ENCODE measurements at places on chromosomes 1 and 21.
A peak's percentile ranks its signal among the peaks of the same experiment; 100 is the strongest.

GRCh38 chr1:225481738-225482137 lies 53.9 kb upstream of the LBR start:
- no peak for DNase-seq

- no peak for DNase-seq
Observed at GRCh38 chr1:18320051-18320450, 160.7 kb upstream of the KLHDC7A start.

- DNase-seq = no peak
Observed at GRCh38 chr1:246447501-246447900, 59.6 kb downstream of the SMYD3 start.

DNA sequence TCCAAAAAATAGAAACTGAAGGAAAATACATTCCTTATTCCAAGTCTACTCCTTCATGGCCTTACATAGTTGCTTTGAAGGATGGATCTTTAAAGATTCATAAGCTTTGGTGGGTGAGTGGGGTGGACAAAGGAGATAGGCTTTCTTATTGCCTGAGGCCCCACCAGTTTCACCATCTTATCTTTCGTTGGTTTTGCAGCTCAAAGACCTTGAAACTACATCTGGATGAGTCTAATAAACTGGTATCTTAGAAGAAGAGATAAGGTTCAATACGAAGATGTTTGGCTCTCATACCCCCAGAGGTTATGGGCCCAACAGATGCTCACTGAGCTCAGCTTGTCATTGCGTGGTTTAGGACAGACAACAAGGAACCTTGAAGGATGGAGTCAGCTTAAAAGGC lies 201.5 kb downstream of the HS2ST1 start:
- no peak for DNase-seq

DNA sequence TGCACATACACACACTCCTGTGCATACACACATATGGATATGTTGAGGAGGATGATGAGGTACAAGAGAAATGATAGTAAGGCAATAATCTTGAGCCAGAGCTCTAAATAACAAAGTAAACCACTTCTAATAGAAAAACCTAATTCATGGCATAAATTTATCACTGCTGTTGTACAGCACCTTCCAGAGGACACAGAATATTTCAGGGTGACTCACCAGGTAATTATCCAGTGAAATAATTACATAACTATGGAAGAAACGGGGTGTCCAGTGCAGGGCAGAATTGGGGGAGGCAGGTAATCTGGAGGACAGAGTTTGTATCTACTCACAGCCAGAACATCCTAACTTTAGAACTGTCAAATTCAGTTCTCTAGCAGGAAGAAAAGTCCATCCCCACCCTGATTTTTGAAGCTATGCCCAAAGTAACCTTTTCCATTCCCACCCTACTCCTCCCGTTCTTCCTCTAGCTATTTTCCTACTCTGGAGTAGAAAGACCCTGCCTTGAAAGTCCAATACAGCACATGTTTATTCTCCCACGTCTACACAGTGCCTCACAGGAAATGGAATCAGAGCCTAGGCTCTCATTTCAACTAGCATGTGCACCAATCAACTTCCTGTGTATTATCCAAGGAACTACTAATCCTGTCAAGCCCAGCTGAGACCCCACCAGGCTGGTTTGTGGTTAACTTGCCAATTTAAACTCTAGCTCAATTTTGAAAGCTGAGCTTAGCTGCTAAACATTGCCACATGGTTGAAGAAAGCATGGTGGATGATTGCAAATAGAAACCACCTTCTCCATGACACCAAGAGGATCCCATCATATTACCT lies 96.6 kb downstream of the PTPN14 start:
- no peak for DNase-seq

DNA sequence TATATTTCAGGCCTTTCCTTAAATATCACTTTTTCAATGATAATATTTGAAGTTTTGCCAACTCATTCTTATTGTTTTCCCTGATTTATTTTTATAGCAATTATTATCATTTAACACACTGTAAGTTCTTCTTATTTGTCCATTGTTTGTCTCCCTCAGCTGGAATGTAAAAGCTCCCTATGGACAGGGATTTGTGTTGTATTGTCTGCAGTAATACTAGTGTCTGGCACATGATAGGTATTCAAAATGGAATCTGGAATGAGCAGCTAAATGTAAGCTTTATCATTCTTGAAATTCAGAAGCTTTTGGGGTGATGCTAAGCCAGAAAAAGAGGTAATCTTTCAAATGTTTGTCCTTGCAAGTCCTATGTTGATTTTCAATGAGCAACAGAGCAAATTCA lies 112.1 kb downstream of the NEGR1 start:
- no peak for DNase-seq

DNA sequence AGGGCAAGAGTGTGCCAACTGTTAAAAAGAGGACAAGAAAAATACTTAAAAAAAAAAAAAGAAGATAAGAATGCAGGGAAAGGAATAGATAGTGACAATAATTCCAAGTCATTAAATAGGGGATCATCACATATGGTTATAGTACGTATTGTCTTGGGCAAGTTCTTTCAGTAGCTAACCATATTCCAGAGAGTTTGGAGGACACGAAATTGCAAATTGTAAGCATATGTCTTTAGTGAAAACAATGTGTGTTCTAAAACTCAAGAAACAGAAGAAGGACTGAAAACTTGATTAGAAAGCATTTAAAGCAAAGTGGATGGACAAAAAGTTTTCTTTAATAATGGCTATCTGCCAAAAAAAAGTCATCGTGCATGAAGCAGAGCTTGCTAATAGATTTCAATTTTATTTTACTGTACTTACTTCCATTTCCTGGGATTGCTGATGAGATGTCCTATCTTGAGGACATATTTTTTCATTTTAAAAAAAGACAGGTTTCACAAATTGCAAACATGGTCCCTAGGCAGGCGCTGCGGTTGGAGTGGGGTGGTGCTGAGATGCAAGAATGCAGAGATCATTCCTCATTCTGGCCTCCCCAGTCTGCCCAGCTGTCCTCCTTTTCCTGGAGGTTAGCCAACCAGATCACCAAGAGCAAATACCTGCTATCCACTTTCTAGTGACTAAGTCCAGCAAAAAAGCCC lies 11.9 kb downstream of the TSPAN2 start:
- no peak for DNase-seq

GRCh38 chr21:31873696-31874599 lies 1.1 kb downstream of the HUNK start:
- peak; percentile 90 for DNase-seq

- no peak for DNase-seq
Observed at GRCh38 chr21:28899744-28900143, 92.9 kb downstream of the LTN1 start.

DNA sequence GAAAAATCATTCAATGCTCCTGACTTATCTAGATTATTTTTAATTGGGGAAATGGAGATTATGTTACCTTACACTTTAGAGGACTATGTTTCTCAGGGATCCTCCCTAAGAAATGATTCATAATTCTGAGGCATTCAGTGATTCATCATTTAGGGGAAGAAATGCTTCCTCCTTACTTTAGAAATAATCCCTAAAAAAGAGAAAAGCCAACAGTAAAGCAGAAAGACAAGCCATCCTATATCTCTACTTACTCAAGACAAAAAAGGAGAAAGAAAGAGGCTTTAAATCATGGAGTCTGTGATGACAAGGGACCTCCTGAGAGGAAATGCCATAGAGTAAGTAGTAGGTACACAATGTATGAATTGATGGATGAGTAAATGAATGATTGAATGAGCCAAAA lies 137.0 kb downstream of the BRINP2 start:
- no peak for DNase-seq

DNA sequence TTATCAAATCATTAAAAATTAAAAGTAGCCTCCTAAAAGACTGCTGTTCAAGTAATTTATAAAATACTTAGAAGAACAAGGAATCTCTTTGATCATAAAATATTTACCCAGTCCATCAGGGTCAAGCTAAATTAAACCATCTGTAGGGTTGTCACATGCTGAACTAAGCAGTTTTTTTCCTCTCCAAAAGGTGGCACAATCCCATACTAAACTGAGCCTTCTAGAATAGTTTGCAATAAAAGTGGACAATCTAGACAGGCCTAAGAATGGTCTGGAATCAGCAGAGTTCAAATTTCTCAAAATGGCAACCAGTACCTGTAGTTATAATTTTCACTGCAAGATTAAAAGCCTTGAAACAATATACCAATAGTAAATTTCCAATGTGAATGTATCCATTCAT lies 194.8 kb downstream of the EIF4G3 start:
- no peak for DNase-seq

GRCh38 chr1:202255343-202255742 lies 61.7 kb downstream of the LGR6 start:
- DNase-seq = peak; percentile 33

DNA sequence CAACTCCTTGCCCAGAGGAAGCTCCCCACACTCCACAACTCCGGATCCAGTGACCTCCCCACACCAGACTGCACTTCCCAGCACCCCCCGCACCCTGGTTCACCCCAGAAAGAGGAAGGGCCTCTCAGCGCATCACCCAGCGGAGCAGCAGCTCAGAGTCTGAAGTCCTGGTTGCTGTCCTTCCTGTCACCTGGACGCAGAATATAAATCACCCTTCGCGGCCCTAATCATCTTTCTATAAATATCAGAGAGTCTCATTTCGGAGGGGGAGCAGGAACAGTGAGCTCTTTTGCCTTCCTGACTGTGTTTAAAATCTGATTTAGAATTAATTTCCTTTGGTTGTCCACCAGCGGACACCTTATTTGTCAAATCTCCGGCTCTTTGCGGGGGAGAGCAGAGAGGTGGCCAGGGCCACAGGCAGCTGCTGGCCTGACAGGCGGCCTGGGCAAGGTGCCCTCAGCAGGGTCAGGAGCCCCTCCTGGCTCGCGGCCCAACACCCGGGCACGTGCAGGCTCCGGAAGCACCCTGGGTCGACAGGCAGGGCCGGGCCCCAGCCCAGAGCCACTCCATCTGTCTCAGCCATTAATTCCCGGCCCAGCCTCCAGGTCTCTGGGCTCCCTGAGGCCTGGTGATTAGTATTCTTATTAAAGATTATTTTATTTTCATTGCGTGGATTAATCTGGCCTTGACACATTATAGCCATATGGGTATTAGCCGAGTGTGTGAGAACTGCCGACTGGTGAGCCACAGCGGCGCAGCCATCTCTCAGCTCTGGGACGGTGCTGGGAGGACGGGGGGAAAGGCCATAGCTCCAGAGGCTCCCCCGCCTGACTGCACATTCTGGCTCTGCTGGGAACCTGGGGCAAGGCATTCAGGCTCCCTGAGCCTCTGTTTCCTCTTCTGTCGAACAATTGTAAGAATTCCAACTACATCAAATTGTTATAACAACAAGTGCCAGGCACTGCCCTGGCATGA lies 19.7 kb downstream of the EPHA8 start:
- DNase-seq = no peak

GRCh38 chr21:31360717-31361116 lies 16.7 kb upstream of the TIAM1 start:
- DNase-seq = no peak

- peak; percentile 84 for DNase-seq
Observed at GRCh38 chr1:155218854-155219591, 10.5 kb downstream of the MTX1 start.

DNA sequence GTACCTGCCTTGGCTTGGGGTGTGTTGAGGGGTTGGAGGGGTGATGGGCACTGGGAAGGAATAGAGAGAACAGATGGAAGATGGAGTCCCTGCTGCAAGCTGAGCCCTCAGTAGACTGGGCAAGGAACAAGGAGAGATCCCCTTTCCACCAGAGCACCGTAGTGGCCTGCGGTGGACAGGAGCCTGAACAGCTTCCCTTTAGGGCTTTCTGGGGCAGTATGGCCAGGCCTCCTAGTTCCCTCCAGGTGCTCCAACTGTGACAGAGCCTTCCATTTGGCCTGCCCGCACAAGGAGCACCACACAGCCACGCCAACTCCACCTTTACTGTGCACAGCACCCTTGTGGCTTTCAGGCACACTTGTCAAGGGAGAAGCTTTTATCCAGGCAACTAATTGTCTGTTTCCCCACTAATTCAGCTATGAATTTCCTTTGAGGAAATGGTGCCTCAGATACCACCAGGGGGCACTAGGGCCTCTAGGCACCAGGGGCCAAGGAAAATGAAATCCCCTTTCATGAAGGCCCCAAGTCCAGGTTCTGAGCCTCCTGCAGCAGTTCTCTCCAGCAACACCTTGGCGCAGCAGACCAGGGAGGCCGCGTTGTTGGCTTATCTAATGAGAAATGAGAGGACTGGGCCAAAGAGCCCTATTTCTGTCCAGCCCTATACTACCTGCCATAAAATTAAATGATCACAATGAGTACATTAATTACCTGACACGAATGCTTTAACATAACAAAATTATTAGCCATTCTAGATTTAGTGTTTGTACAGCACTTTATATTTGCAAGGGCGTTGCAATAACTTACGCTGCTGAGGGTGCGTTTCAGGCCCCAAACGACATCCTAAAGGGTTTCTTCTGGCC lies 23.1 kb upstream of the ERI3 start:
- peak; percentile 87 for DNase-seq

DNA sequence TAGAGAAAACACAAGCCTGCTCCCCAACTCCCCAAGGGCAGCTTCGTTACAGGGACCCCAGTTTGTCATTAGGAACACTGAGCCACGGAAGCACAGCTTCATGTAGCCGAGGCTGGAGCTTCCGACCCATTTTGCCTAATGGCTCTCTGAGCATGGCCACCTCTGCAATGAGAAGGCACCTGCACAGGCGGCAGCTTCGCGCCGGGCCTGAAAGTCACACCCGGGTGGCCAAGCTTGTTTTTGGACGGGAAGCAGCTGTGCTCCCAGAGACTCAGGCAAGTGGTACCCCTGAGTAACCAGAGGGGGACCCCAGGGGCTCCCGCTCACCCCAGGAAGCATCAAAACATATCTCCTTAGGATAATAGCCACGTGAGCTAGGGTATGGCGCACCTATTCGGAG lies 80.9 kb downstream of the SLC66A1 start:
- DNase-seq = no peak

DNA sequence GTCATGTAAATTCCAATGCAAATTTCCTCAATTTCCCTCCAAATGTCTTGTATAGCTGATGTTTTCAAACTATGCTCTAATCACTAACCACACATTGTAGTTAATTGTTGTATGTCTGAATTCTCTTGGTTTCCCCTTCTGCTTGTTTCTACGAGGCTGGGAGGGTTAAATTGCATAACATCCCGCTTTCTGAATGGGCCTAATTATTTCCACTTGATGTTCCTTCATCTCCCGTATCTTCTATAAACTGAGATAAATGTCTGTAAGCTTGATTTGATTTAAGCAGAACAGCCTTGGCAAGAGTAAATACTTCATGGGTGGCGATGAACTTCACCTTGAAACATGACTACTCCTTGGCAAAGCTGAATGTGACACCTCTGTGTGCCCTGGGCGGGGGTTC lies 72.2 kb downstream of the SERINC2 start:
- DNase-seq = no peak

- no peak for DNase-seq
Observed at GRCh38 chr1:43238991-43239469, 30.8 kb upstream of the TMEM125 start.
